Left ventricle myocardium superior (tissue), 1 donor: ENCODE measurements at places on chromosomes 1 and 21.

DNA sequence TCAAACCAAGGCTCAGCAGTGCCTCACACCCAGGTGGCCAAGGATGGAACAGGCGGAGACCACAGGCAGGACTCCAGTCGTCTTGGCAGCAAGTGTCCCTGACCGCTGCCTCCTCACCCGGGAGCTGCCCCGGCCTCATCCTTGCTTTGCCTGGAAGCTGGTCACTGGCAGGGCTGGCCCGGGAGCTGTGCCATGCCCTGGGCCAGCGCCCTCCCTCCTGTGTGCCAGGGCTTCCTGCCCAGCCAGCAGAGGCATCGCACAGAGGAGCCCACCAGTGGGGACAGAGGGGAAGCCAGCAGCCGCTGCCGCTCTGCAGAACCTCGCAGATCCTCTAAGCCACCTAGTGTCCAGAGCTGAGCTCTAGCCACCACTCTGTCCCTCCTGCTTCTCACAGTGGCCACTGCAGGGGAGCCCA is 7.8 kb downstream of the CASZ1 start:
- peak; percentile 87 for DNase-seq

- DNase-seq, result no peak
Observed at GRCh38 chr1:27949027-27949426, 10.7 kb upstream of the XKR8 start.

GRCh38 chr1:78291872-78292271 is 198.9 kb upstream of the PTGFR start:
- no peak for DNase-seq

DNA sequence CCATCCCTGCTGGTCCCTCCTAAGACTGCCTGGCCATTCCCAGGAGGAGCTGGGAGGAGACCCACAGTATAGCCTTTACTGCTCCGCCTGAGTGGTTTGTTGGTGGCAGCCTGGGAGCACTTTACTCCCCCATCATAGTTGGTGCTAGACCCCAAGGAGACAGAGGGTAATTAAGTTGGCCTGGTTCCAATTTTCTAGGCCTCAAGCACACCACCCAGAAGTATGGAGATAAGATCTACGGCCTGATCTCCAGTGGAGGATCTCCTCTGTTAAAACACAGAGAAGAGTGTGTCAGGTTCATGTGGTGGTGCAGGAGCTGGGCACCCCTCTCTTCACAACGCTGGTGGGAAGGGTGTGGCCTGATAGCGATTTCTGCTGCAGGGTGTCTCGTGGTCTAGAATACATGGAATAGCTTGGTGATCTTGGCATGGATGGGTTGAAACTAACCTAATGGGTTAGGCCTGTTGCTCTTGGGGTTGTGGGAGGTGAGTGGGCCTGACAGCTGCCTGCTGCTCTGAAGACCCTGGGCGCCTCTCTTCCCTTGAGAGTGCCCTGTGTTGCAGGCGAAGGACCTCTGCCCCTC is 68.5 kb downstream of the FASLG start:
- DNase-seq, result no peak

- DNase-seq, result no peak
Observed at GRCh38 chr1:170932236-170932635, 3.1 kb upstream of the MROH9 start.

DNA sequence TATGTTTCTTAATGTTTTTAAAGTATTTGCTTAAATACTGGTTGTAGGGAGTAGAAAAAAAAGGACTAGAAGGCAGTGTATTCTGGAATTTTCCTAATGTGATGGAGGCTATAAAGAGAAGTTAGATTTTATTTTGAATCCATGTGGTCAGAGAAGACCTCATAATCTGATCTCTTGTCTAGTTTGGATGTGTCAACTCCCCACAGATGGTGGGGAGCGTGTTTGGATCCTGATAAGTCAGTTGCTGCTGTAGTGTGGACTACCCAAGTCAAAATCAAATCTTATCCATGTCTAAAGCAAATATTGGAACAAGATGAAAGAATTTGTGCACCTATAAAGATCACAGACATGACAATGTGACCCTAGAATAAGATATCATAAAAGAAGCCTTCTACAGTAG is 918.0 kb downstream of the LTN1 start:
- no peak for DNase-seq

DNA sequence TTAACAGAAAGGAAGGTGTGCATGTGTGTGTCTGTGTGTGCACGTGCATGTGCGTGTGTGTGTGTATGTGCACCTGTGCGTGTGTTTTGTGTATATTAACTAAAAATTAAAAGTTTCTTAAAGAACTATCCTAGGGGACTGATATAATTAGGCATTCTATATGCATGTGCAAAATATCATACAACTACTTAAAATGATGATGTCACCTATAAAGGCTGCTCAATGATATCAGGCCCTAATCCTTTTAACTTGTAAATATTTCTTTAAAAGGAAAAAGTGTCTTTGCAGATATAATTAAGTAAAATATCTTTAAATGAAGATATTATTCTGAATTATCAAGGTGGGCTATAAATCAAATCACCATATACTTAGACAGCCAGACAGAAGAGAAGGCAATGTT is 64.5 kb downstream of the BRINP3 start:
- no peak for DNase-seq
